ENCODE measurements at places on chromosomes 1 and 21. TPM values are rescaled to one million over a fixed set of nuclear protein-coding genes. Genes with fewer than 3 reads are reported as not detected.
A peak's percentile ranks its signal among the peaks of the same experiment; 100 is the strongest.

DNA sequence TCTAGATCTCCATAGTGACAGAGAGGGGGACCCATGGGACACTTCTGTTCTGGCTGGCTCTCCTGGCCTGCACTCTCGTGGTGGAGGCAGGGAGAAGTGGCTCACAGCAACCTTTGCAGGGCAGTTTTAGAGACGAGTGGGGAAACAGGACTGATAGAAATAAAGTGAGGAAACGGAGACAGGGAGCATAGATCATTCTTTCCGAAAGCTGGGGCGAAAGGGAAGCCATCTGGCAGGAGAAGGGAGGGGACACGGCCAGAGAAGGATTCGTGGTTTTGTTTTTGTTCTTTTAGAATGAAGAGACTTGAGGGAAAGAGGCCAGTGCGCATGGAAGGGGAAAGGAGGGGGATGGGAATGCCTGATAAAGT, 3.5 kb downstream of the TIE1 start:
- peak; percentile 59 for DNase-seq

DNA sequence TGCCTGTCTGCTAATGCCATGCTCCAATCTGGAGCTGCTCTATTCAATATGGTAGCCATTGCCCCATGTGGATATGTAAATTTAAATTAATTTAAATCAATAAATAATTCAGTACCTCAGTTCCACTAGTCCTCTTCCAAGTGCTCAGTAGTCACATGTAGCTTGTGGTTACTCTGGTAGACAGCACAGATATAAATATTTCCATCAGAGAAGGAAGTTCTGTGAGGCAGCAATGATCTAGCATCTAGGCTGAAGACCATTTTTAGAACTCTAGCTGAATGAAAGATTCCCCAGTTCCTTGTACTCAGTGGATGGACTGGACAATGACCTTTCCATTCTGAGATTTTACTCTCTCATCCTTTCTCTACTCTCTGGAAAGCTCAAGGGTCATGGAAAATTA, 25.8 kb upstream of the CAPZB start:
- no peak for DNase-seq

GRCh38 chr1:53869454-53870117, 20.0 kb downstream of the YIPF1 start:
- DNase-seq: no peak

DNA sequence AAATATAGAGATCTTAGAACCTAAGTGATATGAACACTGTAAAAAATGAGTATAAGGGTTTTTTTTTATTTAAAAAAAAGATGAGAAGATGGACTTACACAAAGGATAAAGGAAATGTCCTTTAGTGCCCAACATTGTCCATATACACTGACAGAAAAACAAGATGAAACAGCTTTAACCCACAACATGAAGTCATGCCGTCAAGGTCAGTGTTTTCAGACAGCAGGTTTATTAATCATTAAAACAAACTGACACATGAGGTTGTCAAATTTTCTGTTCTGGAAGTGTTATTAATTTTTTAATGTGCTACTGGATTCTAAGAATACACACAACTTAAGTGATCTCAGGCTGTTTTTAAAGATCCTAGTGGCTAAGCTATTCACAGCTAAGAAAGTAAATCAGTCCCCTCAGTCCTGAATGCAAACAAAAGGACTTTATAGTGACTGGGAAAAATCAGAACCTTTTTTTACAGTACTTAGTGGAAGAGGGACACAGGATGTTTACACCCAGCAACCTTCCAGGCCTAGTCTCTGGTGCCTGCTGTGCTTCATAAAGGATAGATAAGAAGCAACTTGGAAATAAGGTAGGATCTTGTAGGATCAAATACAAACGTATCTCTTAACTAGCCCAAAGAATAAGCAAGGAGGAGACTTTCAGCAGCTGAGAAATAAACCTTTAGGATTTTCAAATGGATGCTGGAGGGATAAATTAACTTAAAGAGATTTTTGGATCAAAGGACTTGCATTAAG, 21.9 kb upstream of the PKN2 start:
- no peak for DNase-seq

The OR2L5 gene
- not detected for polyA plus RNA-seq

The A3GALT2 gene
- polyA plus RNA-seq: not detected

Measured in muscle of arm (tissue), 14 donors.